ENCODE measurements at places on chromosomes 1 and 21.

DNA sequence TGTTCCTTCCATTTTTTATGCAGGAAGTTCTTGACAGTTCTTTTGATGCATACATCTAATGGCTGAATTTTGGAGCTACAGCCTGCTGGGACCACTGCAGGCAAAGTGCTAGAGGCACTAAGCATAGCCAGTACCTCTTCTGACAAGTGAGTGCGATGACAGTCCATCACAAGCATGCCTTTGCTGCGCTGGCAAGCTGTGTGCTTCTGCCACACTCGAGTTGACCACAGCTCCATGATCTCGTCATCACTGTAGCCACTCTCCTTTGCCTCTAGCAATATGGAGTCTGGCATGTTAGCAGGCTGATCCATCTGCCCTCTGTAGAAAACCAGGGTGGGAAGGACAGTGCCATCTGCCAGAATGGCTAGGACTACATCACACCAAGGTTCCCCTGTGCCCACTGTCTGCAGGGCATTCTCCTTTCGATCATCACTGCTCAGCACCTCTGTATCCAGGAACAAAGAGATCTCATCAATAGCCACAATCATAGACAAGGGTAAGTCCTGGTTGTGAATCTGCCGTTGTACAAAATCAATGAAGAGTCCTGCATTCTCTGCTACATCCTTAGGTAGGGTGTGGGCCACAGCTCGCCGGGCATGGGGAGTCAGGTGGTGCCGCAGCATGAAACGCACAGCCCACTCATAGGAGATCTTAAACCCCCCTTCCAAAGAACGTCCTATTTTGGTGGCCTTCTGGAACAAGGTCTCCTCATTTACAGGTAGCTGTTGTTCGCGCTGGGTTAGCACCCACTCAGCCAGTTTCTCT lies 6.0 kb downstream of the PSMB4 start:
- H3K27ac ChIP-seq = no peak overlapping the region
- H3K4me3 ChIP-seq = no peak overlapping the region
- H3K36me3 ChIP-seq = peaks cover 48% of the 10 kb centered on the region
- DNase-seq = no peak

DNA sequence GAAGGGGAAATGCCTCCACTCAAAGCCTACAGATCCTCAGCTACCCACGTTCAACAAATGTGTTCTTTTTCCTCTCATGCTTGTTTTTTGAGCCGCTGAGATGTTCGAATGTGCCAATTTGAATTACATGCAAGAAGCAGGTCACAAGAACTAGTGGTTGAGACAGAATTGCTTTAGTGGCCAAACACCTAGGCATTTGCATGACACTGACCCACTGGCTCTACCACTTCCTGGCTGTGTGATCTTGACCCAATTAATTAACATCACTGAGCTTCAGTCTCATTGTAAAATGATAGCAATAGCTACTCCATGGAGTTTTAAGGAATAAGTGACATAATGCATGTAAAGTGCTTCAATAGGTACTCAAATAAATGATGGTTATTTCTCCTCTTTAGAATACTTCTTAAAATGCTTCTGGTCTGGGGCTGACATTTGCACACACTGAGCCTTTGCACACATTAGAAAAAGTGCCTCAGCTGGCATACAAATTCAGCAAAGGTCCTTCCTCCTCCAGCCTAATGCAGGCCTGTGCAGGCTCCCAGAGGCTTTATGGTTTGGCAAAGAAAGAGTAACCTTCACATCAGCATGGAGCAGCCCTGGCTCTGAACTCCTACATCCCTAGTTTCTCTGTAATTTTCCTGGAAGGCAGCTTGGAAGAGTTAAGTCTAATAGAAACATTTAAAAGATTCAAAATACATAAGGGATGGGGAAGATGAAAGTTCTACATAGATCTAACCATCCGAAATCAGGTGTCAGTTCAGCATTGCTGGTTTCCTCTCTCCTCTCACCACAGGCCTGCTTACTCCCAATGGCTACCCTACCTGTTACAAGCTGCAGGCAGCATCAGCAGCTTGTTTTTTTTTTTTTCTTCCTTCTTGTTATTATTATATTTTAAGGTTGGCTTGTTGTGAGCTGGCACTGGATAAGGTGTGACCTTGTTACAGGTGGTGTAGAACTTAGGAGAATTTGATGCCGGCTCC lies 107.4 kb downstream of the TBX19 start:
- no peak overlapping the region for H3K4me3 ChIP-seq
- H3K4me1 ChIP-seq = peaks cover 2% of the 10 kb centered on the region
- H3K27ac ChIP-seq = no peak overlapping the region
- peaks cover 21% of the 10 kb centered on the region for H3K27me3 ChIP-seq
- no peak for DNase-seq

DNA sequence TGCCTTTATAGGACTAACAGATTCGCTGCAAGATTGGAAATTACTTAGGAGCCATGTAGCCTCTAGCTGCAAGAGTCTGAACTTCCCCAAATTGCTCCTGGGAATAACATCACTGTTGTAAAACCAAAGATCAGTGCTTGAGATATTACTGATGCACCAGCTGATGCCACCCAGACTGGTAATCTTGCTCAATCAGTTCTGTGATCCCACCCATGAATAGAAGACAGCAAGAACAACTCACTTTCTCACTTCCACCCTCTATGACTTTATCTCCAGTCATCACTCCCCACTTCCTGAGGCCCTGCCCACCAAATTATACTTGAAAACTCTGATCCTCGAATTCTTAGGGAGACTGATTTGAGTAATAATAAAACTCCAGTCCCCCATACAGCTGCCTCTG lies 1011.1 kb downstream of the PLA2G4A start:
- H3K27me3 ChIP-seq = no peaks in the 10 kb centered on the region
- no peak overlapping the region for H3K4me3 ChIP-seq
- no peak overlapping the region for H3K27ac ChIP-seq
- H3K4me1 ChIP-seq = no peaks in the 10 kb centered on the region
- no peaks in the 10 kb centered on the region for H3K36me3 ChIP-seq

GRCh38 chr1:22452481-22452957 lies 868 bp downstream of the ZBTB40 start:
- H3K27me3 ChIP-seq = no peaks in the 10 kb centered on the region
- DNase-seq = no peak
- H3K4me3 ChIP-seq = peak overlapping the region; percentile 86
- peaks cover 5% of the 10 kb centered on the region for H3K4me1 ChIP-seq
- H3K27ac ChIP-seq = peak overlapping the region; percentile 76

DNA sequence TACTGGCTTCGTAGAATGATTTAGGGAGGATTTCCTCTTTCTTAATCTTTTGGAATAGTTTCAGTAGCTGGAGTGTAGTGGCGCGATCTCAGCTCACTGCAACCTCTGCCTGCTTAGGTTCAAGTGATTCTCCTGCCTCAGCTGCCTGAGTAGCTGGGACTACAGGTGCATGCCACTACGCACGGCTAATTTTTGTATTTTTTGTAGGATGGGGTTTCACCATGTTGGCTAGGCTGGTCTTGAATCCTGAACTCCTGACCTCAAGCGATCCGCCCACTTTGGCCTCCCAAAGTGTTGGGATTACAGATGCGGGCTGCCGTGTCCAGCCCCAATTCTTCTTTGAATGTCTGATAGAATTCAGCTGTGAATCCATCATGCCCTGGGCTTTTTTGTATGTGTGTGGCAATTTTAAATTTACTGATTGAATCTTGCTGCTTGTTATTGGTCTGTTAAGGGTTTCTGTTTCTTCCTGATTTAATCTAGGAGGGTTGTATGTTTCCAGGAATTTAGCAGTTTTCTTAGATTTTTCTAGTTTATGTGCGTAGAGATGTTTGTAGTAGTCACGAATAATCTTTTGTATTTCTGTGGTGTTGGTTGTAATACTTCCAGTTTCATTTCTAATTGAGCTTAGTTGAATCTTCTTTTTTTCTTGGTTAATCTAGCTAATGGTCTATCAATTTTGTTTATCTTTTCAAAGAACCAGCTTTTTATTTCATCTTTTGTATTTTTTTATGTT lies 15.3 kb downstream of the MAN1C1 start:
- H3K36me3 ChIP-seq = no peaks in the 10 kb centered on the region
- no peaks in the 10 kb centered on the region for H3K4me1 ChIP-seq
- DNase-seq = no peak
- no peak overlapping the region for H3K27ac ChIP-seq
- peak overlapping the region; percentile 69 for H3K4me3 ChIP-seq
- H3K27me3 ChIP-seq = no peaks in the 10 kb centered on the region

DNA sequence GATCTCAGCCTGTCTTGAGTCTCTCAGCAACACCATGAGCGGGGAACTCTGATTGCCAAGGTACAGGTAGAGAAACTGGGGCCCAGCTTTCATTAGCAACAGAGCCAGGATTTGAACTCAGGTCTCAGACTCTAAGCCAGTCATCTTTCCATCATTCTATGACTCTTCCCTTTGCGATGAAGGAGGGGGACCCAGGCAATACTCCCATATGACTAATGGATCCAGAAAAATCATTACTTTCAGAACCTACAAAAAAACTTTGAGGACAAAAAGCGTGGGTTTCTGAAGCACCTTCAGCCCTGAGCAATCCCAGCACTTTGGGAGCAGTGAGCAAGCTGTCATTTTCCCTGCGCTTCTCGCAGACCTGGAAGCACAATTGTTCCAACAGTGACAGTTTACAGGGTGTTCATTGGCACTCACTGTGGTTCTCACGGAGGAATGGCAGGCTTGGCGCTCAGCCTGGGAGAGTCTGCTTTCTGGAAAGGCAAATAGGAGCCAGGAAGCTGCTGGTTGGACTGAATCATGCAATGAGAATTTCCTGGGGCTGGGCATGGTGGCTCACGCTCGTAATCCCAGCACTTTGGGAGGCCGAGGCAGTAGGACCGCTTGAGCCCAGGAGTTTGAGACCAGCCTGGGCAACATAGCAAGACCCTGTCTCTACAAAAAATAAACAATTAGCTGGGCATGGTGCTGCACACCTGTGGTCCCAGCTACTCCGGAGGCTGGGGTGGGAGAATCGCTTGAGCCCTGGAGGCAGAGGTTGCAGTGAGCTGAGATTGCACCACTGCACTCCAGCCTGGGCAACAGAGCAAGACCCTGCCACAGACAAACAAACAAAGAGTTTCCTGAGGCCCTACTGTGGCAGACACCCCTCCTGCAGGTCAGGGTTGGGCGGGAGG lies 40.1 kb downstream of the SLC2A7 start:
- no peaks in the 10 kb centered on the region for H3K27me3 ChIP-seq
- H3K36me3 ChIP-seq = no peaks in the 10 kb centered on the region
- H3K4me1 ChIP-seq = peaks cover 6% of the 10 kb centered on the region
- peak overlapping the region; percentile 27 for H3K27ac ChIP-seq
- DNase-seq = peak; percentile 91

- no peaks in the 10 kb centered on the region for H3K36me3 ChIP-seq
- no peaks in the 10 kb centered on the region for H3K4me1 ChIP-seq
- H3K27ac ChIP-seq = no peak overlapping the region
- H3K27me3 ChIP-seq = no peaks in the 10 kb centered on the region
- DNase-seq = no peak
- H3K4me3 ChIP-seq = no peak overlapping the region
Measured at GRCh38 chr1:218925777-218926176, 247.9 kb upstream of the LYPLAL1 start.

- no peaks in the 10 kb centered on the region for H3K4me1 ChIP-seq
- H3K27ac ChIP-seq = no peak overlapping the region
- no peak overlapping the region for H3K4me3 ChIP-seq
Measured at GRCh38 chr1:206427291-206427690, 43.0 kb upstream of the IKBKE start.

DNA sequence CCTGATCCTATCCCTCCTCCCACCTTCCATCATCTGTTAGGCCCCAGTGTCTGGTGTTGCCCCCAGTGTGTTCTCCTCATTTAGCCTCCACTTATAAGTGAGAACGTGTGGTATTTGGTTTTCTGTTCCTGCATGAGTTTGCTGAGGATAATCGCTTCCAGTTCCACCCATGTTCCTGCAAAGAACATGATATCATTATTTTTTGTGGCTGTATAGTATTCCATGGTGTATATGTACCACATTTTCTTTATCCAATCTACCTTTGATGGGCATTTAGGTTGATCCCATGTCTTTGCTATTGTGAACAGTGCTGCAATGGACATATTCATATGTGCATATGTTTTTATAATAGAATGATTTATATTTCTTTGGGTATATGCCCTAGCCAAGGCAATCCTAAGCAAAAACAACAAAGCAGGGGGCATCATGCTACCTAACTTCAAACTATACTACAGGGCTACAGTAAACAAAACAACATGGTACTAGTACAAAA lies 142.9 kb downstream of the TNFSF18 start:
- H3K36me3 ChIP-seq = no peaks in the 10 kb centered on the region
- DNase-seq = no peak
- H3K4me1 ChIP-seq = peaks cover 4% of the 10 kb centered on the region
- H3K27ac ChIP-seq = peak overlapping the region; percentile 99
- no peak overlapping the region for H3K4me3 ChIP-seq

DNA sequence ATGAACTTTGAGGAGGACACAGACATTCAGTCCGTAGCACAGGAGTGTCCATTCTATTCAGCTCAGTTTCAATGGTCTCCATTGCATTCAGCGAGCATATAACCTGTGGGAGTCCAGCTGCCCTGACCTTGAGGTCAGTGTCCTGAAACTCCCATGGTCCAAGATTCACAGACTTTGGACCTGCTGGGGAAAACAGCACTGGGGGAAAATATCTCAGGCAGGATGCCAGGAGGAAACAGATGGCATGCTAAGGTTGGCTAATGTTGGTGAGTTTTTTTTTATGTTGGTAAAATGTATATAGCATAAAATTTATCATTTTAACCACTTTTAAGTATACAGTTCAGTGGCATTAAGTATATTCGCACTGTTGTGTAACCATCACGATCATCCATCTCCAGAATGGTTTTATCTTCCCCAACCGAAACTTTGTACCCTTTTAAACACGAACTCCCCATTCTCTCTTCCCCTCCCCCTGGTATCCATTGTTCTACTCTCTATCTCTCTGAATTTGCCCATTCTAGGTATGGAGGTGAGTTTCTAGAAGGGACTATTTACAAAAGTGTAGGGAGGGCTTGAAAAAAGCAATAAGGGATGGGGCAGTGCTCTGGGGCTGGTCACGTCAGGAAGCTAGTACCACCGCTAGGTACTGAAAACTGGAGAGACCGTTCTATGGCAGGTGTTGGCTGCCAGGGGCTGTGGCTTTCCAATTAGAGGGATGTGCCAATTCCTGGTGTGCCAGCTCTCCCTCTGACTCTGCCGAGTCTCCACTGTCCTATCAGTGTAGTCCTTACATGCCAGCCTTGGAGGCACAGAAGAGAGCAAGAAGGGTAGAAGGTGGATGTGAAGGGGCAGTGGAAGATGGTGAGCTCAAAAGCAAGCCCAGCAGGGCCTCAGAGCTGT lies 85.3 kb downstream of the FOXD2 start:
- no peak for DNase-seq
- H3K36me3 ChIP-seq = no peaks in the 10 kb centered on the region
- no peaks in the 10 kb centered on the region for H3K4me1 ChIP-seq
- H3K4me3 ChIP-seq = no peak overlapping the region
- H3K27me3 ChIP-seq = peaks cover 70% of the 10 kb centered on the region

- no peak overlapping the region for H3K27ac ChIP-seq
- peaks cover 20% of the 10 kb centered on the region for H3K4me1 ChIP-seq
- DNase-seq = no peak
- no peak overlapping the region for H3K4me3 ChIP-seq
- H3K27me3 ChIP-seq = no peaks in the 10 kb centered on the region
- peaks cover 19% of the 10 kb centered on the region for H3K36me3 ChIP-seq
Measured at GRCh38 chr1:13766592-13767564, 66.9 kb downstream of the PRDM2 start.

DNA sequence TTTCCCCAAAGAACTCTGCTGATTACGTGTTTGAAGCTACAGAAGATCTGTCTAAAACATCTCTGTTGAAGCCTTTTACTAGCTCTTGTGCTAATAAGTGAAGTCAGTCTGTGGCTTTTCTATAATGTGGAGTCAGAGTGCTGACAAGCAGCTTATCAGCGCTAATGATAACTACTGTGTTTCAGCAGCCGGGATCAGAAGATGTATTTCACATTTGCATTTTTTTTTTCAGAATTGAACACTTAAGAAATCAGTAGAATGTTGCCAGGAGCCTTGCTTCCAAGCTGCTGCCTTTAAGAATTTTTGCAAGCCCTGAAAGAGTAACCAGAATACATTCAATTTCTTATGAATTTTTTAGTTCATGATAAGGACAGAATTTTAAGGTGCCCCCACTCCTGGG lies 519.4 kb upstream of the NR5A2 start:
- H3K4me3 ChIP-seq = no peak overlapping the region
- H3K27ac ChIP-seq = peak overlapping the region; percentile 68
- H3K36me3 ChIP-seq = no peaks in the 10 kb centered on the region
